Stimulated activated CD4-positive, alpha-beta T cell treated with anti-CD3 and anti-CD28 coated beads, Interleukin-1b, Interleukin-23, amount 100 ng/mL, for 24 hours (primary cell): ENCODE measurements at places on chromosomes 3 and 15.

- no peak for DNase-seq
Observed at GRCh38 chr3:196241704-196242103, 25.4 kb downstream of the SLC51A start.

DNA sequence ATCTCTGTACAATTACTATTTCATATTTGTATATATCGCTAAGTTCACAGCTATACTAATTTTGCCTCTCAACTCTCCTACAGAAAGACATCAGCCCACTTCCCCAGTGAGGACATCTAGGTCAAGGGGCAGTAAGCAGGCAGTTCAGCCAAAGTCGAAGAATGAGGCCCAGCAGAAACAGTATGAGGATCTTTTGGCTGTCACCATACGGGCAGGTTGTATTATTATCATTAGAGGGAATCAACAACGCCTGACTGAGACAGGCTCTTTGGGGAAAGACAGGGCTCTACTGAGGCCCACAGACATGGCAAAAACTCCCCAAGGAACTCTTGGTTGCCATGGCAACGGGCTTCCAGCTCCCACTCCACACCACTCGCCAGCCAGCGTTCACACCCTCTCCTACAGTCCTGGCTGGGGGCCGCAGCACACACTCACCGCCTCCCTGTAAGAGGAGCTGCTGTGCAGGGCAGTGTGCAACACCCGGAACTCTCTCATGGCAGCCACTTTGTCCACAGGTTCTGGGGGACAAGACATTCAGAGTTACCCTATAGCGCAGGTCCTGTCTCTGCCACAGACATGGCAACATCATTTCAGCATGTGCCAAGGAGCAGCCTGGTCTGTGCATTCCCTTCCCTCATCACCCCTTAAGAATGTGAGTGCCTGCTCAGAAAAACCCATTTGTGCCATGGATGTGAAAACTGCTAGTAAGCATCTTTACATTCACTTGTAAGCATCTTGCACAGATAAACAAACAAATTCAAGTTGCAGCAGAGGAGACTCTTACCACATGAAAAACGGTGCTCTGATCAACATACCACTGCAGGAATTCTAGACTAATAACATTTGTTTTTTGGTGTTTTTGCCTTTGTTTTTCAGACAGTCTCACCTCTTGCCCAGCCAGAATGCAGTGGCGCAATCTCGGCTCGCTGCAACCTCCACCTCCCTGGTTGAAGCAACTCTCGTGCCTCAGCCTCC lies 8.8 kb downstream of the UBL7 start:
- DNase-seq, result no peak

GRCh38 chr15:68983961-68984481 lies 30.5 kb upstream of the NOX5 start:
- DNase-seq, result no peak

GRCh38 chr3:56940321-56940720 lies 120.1 kb upstream of the SPATA12 start:
- no peak for DNase-seq

- no peak for DNase-seq
Observed at GRCh38 chr3:125482406-125482805, 37.6 kb downstream of the SNX4 start.

DNA sequence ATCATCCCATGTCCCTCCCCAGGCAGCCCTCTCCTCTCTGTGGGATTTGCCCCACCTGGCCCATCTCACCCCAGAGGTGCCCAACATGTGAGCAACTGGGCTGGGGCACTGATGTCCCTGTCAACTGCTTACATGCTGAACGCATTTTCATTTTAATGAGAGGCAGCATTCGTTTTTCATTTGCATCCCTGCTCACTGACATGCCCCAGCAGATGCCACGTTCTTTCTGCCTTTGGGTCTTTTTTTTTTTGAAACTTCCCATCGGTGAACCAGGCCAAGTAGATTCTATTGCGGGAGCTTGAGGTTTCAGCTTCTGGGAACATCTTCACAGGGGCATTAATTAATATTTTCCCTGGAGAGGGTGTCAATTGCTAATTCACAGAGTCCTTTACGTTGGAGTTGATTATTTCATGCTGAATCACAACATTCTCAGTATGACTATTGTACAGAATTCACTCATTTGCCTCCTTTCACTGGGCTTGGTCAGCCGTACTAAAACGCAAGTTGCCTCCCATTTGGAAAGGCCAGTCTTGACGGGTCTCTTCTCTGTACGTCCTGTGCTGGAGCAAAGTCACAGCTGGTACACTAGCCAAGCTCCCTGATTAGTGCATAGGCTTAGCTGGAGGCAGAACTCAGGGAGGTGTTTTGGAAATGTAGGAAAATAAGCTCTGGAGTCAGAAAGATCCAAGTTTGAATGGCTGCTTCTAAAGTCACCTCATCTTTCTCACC lies 69.8 kb downstream of the CHRNA7 start:
- DNase-seq, result no peak

- no peak for DNase-seq
Observed at GRCh38 chr3:186784820-186785494, 1.6 kb downstream of the EIF4A2 start.

DNA sequence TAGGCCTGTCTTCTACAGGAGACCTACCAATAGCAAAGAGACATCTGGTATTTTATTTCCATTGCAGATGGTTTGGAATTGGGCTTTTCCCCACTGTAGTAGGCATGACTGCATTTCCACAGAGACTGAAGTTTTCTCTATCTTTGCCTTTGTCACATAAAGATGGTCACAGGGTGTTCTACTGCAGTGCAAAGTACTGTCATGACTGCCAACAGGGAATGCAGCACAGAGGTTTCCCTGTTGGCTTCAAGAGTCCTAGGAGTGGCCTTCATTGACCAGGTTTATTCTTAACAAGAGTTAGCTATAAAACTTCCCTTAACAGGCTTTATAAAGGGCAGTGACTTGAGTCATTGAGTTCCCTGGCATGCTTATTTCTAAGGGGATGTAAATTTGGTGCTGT lies 36.8 kb upstream of the TM4SF4 start:
- DNase-seq, result no peak

GRCh38 chr3:139310474-139310933 lies 33.3 kb upstream of the MRPS22 start:
- DNase-seq, result no peak

DNA sequence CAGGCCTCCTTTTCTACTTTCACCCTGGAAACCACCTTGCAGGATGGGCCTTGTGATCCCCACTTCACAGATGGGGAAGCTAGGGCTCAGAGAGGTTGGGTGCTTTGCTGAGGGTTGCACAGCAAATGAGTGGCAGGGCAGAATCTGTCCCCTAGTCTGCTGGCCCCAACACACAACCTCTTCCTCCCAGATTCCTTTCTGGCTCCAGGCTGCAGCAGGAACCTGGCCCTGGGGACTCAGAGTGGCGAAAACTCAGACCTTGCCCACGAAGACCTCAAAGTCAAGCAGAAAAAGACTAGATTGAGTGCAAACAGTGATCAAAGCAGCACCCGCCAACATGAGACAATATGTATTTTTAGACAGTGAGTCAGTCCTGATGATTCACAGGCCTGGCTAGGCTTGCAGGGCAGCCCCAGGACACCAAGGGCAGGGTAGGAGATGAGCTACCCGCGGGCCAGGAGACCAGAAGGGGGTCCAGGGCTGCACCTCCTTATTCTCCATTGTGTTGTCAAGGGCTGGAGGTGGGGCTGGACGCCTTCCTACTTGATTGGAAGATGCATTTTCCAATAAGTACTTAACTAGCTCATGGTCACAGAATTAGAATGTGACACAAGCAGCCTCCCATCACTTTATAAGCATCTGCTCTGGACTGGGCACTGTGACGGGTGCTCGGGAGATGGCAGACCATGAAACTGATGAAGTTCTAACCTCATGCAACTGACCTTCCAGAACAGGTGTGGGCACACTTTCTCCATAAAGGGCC lies 23.9 kb downstream of the GOLGA6L2 start:
- DNase-seq, result no peak

DNA sequence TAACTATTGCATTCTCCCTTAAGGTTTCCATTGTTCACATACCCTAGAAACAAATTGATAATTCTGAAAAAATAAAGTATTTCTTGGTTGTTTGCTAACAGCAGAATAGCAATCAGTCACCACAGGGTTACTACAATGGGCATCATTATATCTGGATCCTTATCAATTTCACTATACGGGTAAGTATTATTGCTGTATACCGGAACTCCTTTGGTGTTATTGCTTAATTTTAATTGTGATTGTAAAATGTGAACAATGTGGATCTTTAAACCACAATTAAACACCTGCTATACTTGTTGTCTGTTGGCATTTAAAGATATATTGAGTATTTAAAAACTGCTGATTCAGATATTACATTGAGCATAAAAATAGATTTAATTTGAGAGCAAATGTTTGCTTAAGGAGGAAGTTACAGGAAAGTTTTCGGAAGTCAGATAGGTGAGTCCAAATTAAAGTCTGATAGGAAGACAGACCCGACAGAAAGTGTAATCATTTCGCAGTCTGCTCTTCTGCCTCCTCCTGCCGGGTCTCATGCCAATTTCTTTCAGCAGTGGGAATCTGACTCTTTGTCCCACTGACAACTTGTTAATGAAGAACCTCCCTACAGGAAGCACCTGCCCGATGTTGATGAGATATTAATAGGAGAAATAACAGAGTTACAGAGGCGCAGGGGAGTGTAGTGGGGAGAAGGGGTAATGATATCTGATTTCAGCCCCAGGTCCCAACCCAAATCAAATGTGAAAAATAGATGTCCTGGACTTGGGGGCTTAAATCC lies 169.7 kb upstream of the TBC1D5 start:
- no peak for DNase-seq

GRCh38 chr3:123337948-123338619 lies 110.8 kb downstream of the ADCY5 start:
- no peak for DNase-seq

DNA sequence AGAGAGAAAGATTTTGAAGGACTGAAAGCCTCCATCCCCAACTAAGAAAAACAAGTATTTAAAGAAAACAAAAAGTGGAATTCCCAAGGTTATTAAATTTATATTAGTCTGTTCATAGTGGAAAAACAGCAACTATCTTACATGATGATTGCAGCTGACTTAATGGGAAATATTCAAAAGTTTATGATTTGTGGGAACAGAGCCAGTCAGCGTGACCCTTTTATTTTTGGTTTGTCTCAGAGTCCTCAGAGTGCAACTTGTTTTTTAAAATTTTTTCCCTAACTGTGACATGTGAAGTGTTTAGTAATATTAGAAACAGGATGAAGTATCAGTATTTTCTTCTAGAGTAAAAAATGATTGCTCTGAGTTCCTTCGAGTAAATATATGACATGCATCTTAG lies 441.9 kb upstream of the MCTP2 start:
- DNase-seq, result no peak

DNA sequence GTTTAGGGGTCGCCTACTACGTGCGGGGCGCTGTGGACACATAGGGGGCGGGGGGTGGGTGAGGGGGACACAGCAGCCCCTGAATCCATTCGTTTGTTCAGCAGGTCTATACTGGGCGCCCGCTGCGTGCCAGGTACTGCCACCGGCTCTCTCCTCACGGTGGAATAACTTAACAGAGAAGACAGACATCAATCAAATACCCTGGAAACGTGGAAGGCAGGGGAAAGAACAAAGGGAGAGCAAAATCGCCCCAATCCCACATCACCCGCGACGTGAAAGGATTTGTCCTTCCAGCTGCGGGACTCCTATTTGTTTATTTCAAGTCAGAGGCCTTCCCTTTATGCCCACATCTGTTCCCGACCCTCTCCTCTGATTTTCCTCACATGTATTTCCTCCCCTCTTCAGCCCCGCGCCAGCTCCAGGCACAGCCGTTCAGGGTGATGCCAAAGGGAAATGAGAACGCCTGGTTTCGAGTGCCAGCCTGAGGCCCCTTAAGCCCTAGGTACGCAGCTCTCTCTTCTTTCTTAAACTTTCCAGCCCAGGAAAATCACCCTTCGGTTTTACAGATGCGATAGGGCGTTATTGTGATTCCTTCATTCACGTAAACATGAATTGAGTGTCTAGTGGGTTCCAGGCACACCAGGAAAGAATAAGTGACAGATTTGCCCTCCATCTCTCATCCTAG lies 726 bp upstream of the PROK2 start:
- no peak for DNase-seq
